ENCODE measurements at places on chromosomes 11 and 22. TPM values are rescaled to one million over a fixed set of nuclear protein-coding genes. Genes with fewer than 3 reads are reported as not detected.

The LRRN4CL gene
- total RNA-seq = 89.6 TPM

The SYT12 gene
- total RNA-seq = not detected

The CTSW gene
- total RNA-seq = not detected

The LDLRAD3 gene
- total RNA-seq = 2.5 TPM

The NRGN gene
- 0.58 TPM for total RNA-seq

The ARRB1 gene
- 31.1 TPM for total RNA-seq

The CECR2 gene
- total RNA-seq = not detected

The ENTHD1 gene
- total RNA-seq = not detected

The LINC01488 gene
- total RNA-seq = not detected

The BEST1 gene
- 13.1 TPM for total RNA-seq

The SMIM38 gene
- 1.7 TPM for total RNA-seq

The EIF3D gene
- 486 TPM for total RNA-seq

The MOGAT2 gene
- not detected for total RNA-seq

The MAPK1 gene
- total RNA-seq = 62.0 TPM

The APOBEC3B gene
- total RNA-seq = 7.4 TPM

The CSF2RB gene
- total RNA-seq = 0.44 TPM

The PLEKHA7 gene
- not detected for total RNA-seq

The ZFTA gene
- total RNA-seq = 17.9 TPM

The TPCN2 gene
- total RNA-seq = 23.0 TPM

The MUC15 gene
- not detected for total RNA-seq

The OR51E1 gene
- total RNA-seq = not detected

The APLNR gene
- not detected for total RNA-seq

The LRRC74B gene
- total RNA-seq = not detected

The SPDYC gene
- not detected for total RNA-seq

The OR5L2 gene
- total RNA-seq = not detected

The ANKK1 gene
- 0.15 TPM for total RNA-seq

The PTPRCAP gene
- 1.3 TPM for total RNA-seq

The VWCE gene
- 8.4 TPM for total RNA-seq

The DCDC1 gene
- 0.29 TPM for total RNA-seq

The MFRP gene
- total RNA-seq = under 0.01 TPM

The OR52E8 gene
- total RNA-seq = not detected

The ZP1 gene
- total RNA-seq = 0.17 TPM

The IL10RA gene
- not detected for total RNA-seq

The SCGB1C1 gene
- not detected for total RNA-seq

The OR52A1 gene
- total RNA-seq = not detected

The DUSP8 gene
- total RNA-seq = 0.87 TPM

The PRDM11 gene
- total RNA-seq = 3.3 TPM

The MRGPRX4 gene
- total RNA-seq = not detected

The OSBPL5 gene
- total RNA-seq = 56.6 TPM

The MEI1 gene
- total RNA-seq = 0.73 TPM

The OR8G5 gene
- total RNA-seq = not detected

The APOL1 gene
- 57.9 TPM for total RNA-seq

The OR52N4 gene
- not detected for total RNA-seq

The GDPD4 gene
- 0.17 TPM for total RNA-seq

The EPS8L2 gene
- 68.4 TPM for total RNA-seq

The KAT5 gene
- total RNA-seq = 45.4 TPM
